ENCODE measurements at places on chromosomes 6 and 20.

DNA sequence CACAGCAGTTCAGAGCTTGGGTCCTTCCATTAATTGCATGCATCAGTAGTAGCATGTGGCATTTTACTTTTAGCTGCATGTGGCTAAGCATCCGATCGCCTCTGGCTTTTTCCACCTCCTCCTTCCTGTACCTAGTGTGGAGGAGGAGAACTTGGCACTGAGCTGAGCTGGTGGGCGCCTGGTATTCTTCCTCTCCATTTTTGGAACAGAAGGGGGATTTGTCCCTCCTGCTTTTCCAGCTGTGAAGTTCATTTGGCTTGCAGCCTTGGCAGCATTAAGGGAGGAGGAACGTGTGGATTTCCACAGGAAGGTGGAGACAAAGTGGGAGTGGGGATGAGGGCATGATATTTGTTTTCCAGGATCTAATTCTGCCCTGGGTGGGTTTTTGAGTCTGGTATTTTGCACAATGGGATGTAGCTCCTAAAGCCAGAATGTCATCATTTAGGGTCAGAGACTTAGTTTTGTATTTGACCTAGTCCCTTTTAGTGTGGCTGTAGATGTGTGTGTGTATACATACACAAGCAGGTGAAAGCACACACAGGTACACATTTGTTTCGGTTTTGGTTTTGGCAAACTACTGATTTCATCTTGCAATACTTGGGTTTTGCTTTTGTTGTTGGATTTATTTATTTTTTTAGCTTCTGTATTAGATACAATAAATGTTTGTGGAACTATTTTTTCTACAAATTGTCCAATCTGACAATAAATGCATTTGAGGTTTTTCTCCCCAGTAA lies 90.0 kb downstream of the SASH1 start:
- DNase-seq = no peak

DNA sequence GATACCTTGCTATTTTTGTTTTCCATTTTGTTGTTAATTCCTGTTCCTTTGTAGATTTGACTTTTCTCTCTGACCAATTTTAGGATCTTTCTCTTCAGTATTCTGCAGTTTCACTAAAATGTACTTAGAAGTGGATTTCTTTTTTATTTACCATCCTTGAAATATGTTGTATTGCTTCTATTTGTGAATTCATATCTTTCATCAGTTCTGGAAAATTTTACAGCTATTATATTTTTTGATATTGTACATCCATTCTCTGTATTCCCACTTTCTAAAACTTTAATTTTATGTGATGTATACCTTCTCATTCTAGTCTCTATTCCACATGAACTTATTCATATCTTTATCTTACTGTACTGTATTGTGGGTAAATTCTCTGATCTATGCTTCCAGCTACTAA lies 9.7 kb upstream of the ALDH8A1 start:
- no peak for DNase-seq

GRCh38 chr6:65117817-65118409 lies 589.1 kb downstream of the EYS start:
- no peak for DNase-seq

DNA sequence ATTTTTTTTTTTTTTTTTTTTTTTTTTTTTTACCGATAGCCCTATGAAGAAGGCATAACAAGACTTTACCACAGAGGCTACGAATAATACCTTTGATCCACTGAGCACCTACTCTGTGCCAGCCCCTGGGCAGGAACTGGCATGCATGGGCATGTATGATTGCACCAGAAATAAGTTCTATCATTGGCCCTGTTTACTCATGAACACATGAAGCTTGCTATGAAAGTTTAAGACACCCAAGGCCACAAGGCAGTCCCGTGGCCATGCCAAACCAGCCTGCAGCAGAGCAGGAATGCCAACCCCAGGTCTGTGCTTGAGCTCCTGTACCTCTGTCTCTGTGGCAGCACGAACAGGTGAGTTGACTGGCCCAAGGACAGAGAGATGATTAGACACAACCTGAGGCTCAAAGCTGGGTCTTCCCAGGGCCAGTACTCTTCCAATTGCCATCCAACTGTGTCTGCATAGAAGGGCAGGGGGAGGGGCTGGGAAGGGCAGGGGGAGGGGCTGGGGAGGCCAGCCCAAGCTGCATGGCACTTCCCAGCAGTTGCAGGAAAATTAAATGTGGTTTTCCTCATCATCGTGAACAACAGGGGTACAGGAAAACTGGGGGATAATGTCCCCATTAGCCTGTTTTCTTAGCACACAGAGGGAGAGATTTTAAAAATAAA lies 63.5 kb downstream of the LRFN2 start:
- DNase-seq = no peak

GRCh38 chr6:111747396-111747795 lies 125.9 kb downstream of the FYN start:
- DNase-seq = no peak

DNA sequence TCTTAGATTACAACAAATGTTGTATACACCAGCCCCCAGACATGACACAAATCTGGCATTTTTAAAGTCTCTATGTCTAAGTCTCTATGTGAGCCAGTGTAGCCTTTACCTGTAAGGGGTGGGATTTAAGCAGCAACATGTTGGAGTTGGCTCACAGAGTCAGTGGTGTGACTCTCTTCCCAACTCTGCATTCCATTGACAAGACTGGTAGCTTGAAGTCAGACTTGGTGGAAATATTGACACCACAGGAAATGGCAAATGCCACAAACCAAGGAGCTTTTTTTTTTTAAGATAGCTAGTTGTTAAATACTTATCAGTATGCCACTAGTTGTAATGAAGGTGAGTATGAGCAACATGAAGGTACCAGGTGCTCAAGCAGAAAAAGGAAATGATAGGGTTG lies 103.1 kb upstream of the SMLR1 start:
- DNase-seq = no peak

DNA sequence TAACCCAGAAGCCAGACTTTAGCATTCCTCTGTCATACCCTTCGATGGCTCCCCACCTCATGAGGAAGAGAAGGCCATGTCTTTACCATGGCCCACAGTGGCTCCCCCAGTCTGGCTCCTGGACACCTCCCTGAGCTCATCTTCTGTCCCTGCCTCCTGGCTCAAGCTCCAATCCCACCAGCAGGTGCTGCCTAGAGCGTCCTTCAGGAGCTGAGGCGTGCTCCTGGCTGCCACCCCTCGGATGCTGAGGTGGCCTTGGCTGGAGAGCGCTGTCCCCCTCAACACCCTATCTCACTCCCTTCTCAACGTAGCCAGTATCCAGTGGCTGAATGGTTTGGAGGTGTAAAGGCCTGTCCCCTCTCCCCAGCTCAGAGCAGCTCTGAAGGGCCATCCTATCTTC lies 47.4 kb upstream of the RANBP9 start:
- no peak for DNase-seq

GRCh38 chr6:7150381-7151064 lies 42.8 kb downstream of the RREB1 start:
- no peak for DNase-seq

DNA sequence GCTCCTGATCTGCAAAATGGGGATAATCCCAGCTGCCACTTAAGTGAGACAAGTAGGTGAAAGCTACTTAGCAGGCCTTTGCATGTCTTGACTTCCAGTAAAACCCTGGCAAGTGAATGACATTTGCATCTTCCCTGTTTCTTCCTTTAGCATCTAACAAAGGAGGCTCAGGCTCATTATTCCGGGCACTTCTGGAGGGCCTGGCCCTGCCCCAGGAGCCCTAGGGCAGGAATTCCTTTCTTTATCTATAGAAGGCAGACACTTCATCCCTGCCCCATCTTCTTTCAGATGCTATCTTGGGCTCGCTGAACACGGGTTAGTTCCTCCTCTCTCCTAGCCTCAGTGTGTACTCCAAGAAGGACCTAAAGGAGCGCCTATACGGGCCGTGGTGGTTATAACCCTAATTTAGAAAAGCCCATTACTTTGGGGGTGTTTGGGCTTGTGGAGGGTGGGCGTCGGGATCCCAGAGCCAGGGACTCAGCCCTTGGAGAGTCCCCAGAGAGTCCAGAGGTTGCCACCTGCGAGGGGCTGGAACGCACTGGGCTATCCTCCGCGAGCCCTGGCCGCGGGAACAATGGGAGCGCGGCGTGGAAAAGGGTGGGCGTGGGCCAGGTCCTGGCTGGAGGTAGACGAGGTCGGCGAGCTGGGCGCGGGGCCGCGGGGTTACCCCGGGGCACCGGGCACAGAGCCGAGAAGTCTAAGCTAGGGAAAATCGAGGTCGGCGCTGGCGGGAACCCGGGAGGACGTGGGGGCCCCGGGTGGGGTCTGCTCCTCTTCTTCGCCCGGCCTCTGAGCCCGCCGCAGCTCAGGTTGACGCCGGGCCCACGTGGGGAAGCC lies 62.8 kb upstream of the EPB41L1 start:
- no peak for DNase-seq

GRCh38 chr6:152404086-152404857 lies 232.9 kb downstream of the SYNE1 start:
- DNase-seq = no peak

GRCh38 chr6:168671028-168671862 lies 230.3 kb downstream of the SMOC2 start:
- DNase-seq = no peak

- no peak for DNase-seq
Measured at GRCh38 chr20:53617791-53618489, 24.3 kb upstream of the ZNF217 start.

GRCh38 chr6:44471271-44471981 lies 83.9 kb downstream of the CDC5L start:
- DNase-seq = no peak

- no peak for DNase-seq
Measured at GRCh38 chr6:56616967-56617366, 25.7 kb downstream of the DST start.

DNA sequence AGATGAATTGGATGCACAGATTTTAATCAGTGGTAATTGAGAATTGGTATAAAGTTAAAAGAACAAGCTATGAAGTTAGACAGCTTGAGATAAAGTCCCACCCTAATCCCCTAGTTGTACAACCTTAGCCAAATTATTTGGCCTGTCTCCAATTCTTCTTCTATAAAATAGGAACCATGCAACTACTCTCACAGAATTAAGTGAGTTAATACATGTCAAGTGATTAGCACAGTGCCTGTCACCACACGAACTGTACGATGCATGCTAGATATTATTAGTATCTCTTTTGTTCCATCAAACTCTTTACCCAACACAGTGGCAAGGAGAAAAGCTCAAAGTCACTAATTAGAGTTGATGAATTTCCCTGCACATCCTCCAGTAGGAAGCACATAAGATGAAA lies 44.7 kb downstream of the MBOAT1 start:
- no peak for DNase-seq

DNA sequence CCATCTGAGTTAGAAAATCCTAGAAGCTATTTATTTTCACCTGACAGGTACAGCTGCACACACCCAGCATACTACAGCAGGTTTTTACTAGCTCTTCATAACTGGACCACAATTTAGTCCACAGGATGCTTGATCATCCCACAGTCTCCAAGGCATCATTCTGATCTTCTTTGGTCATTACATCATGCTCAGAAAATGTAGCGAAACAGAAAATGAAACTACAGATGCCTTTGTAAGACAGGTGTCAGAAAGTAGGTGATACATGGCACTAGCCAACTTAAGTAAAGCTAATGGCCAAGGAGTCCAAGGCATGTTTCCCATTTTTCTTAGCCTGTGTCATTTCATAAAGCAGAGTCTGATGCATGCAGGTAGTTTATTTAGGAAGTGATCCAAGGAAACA lies 102.3 kb downstream of the HTR1B start:
- no peak for DNase-seq

GRCh38 chr6:106149472-106150069 lies 63.4 kb downstream of the PRDM1 start:
- no peak for DNase-seq

- DNase-seq = peak; percentile 86
Measured at GRCh38 chr6:167350731-167351655, 26.1 kb downstream of the TTLL2 start.

GRCh38 chr20:18397030-18397429 lies 69.8 kb downstream of the DZANK1 start:
- DNase-seq = no peak

- DNase-seq = no peak
Measured at GRCh38 chr6:16524380-16524707, 236.9 kb downstream of the ATXN1 start.

DNA sequence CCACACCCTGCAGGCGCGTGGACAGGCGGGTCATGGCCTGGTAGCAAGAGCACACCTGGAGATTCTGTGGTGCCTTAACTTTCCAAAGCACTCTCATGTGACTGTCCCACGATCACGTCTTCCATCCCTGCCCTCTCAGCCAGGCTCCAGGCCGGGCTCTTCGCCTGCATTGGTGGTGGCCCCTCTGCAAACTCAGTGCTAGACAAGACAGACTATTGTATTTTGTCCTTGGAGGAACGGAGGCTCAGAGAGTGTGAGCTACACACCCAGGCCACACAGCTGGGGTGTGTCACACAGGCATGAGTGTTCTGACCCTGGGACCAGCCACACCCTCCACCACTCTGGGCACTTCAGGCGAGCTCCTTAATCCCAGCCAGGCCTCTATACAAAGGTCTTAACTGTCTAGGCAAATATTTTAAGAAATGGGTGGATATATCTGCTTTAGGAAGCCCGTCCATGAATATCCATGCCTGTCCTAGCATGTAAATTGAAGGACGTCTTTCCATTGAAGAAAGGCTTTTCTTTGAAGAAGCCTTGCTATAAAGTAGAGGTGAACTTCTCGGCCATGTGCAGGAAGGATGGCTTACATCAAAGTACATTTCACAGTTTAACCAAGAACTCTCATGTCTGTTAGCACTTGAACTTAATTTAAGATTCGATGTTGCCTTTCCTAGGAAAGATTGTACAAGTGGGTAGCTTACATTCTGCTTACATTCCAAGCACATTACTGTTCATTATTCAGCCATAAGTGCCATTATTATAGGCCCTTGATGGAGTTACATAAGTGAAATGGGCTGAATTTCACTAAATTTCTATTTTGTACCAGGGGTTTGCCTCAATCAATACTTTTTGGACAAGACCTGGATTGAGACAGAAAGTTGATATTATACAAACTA lies 263.9 kb downstream of the DLL1 start:
- DNase-seq = no peak

GRCh38 chr20:2837221-2837960 lies 3.1 kb downstream of the PCED1A start:
- no peak for DNase-seq

DNA sequence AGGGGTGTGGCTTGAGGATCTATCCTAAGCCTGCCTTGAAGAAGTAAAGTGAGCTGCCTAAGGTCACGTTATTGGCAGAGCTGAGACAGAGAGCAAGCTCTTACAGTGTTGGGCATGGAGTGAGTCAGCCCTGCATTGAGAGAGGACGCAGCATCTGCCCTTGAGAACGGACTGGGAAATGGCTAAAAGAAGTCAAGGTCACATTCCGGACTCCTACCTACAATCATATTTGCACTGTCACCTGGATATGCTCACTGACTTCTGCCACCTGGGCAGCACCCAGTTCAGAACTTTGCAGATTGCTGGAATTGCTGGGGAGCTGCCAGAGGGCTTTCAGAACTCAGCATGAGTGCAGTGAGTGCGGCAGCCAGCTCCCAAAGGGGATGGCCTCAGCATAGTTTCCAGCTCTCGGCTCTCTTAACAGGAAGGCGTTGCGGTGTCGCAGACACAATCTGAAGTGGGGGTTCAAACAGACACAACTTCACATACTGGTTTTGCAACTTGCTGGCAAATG lies 199.3 kb upstream of the SGK1 start:
- DNase-seq = no peak
